ENCODE measurements at places on chromosomes 13 and 19.

DNA sequence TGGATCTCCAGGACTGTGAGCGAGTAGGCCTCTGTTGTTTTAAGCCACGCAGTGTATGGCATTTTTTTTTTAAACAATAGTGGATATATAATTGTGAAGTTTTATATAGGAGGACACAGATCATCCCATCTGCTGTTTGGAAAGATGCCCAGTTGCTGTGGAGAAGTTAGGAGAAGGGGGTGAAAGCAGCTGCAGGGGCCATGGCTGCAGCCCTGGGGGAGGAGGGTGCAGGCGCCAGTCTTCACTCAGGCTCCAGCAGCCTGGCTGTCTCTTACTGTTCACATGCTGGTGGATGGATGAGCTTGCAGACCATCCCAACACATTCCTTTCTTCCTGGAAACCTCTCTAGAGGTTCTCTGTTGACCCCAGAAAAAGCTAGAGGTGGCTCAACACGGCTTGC is 242.3 kb downstream of the TEX29 start:
- no peak for DNase-seq

DNA sequence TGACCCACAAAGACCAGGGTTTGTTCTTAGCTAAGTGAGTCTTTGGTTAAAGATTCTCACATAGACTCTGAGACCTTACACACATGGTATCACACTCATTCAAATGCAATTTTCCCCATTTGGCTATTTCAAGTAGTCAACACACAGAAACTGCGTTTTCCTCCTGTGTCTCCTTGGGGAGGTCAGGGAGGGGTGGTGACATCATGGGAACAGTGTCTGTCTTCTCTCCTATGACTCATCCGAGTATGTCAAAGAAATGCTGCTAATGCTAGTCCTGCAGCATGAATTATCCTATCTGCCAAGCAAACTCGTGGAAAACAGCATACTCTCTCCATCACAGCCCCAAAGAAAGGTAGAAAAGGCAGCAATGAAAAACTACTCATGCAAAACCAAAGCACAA is 100.2 kb downstream of the ENOX1 start:
- DNase-seq: no peak

- DNase-seq: no peak
These were observed 56.6 kb upstream of the MYO16 start for GRCh38 chr13:108572782-108573211.

DNA sequence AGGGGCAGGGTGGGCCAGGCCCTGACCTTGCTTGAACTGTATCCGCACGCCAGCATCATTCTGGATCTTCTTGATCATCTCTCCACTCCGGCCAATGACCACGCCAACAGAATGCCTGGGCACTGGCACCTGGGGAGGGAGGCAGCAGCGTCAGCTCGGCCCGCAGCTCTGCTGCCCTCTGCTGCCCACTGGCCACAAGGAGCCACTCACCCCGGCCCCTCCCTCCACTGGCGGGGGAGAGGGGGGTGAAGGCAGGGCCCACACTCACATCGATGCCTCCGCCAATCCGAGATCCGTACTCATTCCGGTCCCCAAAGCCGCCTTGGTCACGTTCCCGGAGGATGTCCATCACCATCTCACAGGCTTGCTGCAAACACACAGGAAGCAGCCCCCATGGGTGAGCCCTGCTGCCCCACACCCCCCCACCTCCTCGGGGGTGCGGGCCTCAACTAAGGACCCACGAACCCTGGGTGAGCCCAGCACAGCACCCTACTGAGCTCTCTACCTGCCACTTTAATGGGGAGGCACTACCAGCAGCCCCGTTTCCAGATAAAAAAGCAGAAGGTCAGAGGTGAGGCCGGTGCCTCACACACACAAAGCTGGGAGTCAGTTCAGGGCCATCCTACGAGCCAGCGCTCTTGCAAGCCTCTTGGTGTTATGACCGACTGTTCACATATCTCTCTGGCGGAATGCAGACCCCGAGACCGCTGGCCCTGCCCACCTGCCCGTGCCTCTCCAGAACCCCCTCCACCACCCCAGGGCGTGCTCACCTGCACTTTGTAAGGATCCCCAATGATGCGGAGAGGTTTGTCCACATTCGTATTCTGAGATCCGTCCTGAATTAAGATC is 6.7 kb downstream of the KHSRP start:
- DNase-seq: no peak

DNA sequence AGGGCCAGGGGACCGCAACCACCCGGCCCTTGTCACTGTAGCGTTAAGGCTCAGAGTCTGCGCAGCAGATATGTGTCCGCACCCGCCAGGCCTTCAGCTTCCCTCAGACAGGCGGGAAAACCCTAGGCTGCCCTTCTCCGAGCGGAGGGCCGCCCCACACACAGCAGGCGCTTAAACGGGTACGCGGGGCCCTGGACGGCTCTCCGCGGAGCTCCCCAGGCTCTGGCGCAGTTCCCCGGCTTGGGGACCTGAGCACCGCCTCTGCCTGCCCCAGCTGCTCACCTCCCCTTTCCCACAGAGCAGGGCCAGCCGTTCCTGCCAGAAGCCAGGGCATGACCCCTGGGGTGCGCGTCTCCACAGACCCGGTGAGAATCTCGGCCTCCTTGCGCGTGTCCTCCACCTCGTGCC is 593 bp downstream of the ZNF135 start:
- no peak for DNase-seq

DNA sequence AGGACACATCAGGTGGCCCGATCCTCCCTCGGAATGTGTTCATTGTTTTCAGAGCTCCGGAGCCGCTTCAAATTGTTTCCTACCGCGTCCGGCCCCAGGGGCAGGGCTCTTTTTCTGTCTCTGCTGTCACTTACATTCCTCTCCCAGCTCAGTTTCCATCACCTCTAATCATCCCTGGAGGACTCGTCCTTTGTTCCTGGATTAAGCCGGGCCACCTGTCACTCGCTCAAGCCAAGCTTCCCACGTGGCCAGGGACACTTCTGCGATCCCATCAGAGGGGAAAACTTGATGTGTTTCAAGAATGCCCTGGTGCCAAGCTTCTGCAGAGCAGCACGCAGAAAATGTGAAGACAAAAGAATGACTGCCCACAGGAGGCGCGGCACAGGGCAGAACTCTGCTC is 13.5 kb downstream of the IL17D start:
- DNase-seq: no peak

DNA sequence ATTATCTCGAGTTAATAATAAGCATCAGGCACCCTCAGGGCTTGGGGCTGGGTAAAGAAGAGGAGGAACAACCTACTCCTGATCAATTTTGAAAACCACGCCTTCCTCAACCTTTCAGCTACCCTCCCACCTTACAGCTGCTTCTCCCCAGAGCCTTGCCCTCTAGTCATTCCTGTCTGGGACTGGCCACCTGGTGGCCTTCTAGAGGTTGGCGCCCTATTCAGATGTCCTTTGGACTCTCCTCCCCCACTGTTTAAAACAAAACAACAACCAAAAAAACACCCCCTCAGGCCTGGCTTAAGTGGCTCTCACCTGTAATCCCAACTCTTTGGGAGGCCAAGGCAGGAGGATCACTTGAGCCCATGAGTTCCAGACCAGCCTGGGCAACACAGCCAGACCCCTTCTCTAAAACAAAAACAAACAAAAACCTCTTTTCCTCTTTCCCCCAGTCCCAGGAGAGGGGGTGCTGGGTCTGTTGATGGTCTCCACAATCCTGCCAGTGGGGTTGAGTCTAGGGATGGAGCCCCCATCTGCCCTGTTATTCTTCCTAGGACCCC is 62.3 kb downstream of the CCDC70 start:
- peak; percentile 52 for DNase-seq

GRCh38 chr19:49593233-49594113 is 2.5 kb downstream of the PRR12 start:
- peak; percentile 82 for DNase-seq

GRCh38 chr13:110538632-110539031 is 22.9 kb downstream of the RAB20 start:
- no peak for DNase-seq

GRCh38 chr13:37379841-37380240 is 218.7 kb downstream of the POSTN start:
- no peak for DNase-seq

- DNase-seq: no peak
These were observed 25.5 kb downstream of the RANBP3 start for GRCh38 chr19:5952193-5953029.

DNA sequence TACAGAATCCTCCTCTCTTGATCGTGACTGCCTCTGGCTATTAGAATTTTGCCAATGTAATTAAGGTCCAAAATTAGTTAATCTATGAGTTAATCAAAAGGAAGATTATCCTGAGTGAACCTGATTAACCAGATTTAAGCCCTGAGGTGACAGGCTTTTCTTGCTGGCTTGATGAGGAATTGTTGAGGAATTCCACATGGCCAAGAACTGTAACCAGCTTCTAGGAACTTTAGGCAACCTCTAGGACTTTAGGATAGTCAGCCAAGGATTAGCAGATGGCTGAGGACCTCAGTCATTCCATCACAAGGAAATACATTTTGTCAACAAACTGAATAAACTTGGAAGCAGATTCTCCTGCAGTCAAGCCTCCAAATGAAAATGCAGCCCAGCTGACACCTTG is 84.8 kb downstream of the STOML3 start:
- no peak for DNase-seq

DNA sequence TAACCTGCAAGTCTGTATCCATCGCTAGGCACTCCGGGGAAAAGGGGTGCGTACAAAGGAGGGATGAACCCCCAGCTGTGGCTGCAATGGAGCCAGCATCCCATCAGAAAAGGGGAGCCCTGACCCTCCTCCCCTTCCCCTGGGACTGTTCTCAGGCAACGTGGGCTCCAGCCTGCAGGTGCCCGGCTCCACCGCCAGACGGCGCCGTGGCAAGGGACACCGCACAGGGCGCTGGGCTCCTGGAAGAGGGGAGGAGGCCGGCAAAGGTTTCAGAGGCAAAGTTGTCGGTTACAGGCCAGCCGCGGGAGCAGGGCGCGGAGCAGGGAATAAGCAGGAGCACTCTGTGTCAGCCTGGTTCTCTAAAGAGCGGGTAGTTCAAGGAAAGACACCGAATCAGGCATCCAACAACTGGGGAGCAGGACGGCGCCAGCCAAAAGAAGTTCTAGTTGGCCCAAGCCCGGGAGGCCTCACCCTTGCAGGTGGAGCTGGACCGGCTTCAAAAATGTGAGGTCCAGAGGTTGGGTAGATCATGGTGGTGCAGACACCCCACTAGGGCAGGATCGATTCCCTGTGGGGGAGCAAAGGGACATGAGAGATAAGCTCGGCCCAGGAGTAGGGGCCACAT is 53.0 kb upstream of the ATP12A start:
- DNase-seq: peak; percentile 76

- no peak for DNase-seq
These were observed 27.8 kb upstream of the CASP14 start for GRCh38 chr19:15021286-15022007.

DNA sequence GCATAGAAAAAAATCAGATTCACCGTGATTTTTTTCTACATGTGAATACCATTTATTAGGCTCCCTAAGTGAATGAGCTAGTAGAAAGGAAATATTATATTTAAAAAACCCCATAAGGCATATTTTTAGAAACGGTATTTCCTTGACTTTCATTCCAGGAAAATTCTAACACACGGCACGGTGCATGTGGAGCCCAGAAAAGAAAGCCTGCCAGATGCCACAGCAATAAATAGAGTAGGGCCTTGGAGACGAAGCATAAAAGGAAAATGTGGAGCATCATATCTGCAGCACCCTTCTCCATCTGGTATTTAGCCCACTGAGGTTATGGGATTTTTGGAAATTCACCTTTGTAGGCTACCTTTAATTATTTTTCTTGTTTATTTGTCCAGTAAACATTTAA is 314.4 kb downstream of the ENOX1 start:
- DNase-seq: no peak

GRCh38 chr19:13463296-13463695 is 43.0 kb downstream of the CACNA1A start:
- peak; percentile 20 for DNase-seq

GRCh38 chr13:113598481-113598880 is 13.9 kb downstream of the TFDP1 start:
- DNase-seq: no peak

DNA sequence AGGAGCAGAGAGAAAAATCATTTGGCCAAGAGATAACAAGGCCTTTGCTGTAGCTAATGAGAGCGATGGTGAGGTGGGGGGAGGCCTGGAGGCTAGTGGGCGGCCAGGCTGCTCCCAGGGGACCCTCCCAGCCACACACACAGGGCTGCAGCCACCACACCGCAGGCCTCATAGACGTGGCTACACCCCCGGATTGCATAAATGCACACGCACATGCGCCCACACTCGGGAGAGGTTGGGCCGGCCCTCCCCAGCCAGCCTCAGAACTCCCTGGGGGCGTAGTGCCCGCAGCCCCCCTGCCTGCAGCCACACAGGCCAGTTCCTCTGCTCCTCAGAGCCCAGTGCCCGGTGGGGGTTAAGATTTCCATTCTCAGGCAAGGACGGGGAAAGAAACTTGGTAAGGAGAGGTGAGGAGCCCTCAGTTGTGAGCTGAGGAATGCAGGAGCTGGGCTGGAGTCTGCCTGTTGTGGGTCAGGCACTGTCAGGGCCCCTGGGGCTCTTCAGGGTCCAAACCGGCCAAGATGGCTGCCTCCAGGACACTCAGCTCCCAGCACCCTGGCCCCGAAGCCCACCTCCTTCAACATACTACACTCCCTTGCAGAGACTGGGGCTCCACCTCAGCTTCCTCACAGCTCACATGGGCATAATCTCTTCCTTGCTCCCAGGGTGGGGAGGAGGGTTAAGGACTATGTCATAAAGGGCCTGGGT is 8.0 kb downstream of the PTH2 start:
- no peak for DNase-seq

DNA sequence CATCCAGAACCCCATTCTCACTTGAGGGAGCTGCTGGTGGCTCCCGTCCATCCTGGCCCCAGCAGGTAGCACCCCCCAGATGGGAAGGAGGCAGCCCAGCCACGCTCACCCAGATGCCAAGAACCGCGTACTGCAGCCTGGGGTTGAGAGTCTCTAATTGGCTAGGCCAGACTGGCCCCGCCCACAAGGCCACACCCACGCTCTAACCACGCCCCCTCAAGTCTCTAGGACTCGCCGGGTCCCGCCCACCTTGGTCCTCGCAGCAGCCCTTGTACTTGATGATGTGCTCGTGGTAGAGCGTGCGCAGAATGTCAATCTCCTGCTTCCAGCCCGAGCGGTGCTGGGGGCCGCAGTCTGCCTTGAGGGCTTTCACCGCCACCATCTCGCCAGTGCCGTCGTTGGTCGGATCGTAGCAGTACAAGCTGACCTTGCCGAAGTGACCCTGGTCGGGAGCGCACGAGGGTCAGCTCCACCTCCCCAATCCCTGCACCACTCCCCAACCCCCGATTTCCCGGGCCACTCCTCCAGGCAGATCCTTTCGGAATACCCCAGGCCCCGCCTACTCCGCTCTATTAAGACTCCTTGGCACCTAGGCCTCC is 14.5 kb upstream of the ICAM3 start:
- DNase-seq: no peak

DNA sequence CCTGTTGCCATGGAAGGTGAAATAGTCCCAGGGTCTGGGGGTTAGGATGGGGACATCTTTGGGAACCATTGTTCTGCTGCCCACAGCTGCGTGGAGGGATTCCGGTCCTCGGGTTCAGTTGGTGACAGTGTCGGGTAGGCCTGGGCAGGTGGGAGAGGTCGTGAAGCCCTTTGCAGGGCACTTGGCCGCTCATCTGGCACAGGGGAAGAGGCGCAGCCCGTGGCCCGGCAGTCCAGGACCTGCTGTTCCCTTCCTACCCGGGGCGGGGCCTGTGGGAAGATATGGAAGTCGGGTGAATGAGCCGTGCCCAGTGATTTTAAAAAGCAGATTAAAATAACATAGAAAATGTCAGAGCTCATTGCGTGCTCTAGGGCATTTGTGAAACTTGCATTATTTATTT is 44.8 kb downstream of the KDM4B start:
- DNase-seq: no peak
